ENCODE measurements at places on chromosomes 11 and 22.

DNA sequence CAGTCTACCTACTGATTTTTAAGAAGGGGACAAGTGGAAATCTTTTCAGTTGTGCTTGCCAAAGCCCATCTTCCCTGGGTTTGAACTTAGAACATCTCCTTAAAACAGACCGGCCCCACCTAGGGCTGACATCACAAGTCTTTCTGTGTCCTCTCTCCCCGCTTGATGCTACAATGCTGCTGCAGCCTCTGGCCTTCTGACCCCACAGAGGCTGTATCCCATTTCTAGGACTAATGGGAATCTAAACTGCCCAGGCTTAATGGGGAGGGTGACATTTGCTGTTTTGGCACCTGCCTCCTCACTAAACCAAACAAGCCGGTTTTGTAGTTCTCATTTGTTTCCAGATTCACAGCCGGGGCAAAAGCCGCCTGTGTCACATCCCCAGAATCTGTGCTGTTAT is 121.3 kb upstream of the CADM1 start:
- no peak for DNase-seq

DNA sequence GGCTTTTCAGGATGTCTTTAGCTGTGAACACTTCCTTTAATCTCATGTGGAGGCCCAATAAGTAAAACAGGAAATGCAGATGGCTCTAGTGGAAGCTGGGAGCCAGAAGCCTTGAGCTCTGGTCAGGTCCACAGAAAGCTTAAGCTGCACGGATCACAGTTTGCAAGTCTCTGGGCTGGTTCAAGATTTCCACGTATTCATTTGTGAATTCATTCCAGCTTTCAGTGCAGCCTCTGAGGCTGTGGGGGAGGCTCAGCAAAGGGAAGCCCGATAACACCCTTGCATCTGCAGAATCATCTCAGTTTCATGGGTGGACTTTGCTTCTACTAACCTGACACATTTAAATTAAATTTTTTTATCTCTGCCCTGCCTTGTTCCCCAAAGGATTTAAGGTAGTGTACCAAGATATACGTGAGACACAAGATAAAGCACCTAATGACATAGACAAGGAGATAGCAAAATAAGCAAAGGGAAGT is 65.6 kb downstream of the ISX start:
- DNase-seq, result no peak

DNA sequence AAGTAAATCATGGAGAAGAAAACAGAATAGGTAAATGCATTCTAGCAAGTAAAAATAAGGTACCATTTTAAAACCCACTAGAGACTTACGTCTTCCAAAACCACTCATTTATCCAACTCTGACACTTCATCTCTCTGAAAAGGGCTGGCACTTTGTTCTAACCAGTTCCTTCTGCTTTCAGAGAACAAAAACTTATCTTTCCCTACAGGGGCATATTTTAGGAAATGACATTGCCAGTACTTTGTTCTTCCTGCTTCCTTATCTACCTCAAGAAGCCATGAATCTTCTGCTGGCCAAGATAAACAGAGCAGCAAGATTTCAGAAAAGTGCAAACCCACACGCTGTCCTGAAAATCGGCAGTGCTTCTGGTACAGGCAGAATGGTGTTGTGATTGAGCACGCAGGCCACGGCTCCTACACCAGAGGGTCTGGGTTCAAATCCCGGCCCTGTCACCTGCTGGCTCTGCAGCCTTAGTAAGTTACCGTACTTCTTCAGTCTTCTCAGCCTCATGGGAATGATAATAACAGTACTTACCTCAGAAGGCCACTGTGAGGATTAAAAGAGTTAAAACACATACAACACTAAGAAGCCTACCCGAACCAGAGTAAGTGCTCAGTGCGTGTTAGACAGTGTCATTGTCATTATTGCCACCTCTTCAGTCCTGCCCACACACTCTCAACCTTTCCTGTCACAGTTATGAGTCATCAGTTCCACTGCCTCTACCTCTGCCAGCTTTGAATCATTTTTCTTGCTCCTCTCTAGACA is 11.0 kb downstream of the MPZL3 start:
- DNase-seq, result peak; percentile 17

DNA sequence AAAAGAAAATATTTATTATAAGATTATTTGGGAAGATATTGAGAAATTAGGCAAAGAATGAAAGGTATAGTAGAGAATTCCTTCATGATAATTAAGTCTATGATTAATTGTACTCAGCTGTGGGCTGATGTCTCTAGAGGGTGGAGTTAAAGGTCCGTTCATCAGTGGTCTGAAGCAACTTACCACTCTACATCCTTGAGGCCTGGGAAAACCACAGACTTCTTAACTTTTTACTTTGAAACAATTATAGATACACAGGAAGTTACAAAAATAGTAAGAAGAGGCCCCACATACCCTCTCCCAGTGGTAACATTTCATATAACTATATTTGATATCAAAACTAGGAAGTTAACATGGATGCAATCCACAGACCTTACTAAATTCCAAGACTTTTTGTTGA is 167.0 kb upstream of the NECTIN1 start:
- DNase-seq, result no peak

DNA sequence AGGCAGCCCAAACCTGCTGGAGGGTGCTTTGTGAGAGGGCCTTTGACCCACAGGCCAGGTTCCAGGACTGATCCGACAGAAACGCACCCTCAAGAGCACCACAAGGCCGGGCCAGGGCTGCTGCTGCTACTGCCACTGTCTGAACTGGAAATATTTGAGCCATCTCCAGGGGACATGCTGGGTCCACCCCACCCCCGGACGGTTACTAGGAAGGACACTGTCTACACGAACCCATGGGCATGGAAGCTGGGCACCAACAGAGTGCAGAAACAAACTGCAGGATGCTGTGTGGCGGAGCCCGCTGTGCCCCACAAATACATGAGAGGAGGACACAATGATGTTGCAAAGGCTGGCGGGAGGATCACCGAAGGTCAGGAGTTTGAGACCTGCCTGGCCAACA is 283.7 kb downstream of the CTTN start:
- DNase-seq, result no peak

- DNase-seq, result no peak
These were observed 2.6 kb upstream of the UCP3 start for GRCh38 chr11:74011360-74012073.

DNA sequence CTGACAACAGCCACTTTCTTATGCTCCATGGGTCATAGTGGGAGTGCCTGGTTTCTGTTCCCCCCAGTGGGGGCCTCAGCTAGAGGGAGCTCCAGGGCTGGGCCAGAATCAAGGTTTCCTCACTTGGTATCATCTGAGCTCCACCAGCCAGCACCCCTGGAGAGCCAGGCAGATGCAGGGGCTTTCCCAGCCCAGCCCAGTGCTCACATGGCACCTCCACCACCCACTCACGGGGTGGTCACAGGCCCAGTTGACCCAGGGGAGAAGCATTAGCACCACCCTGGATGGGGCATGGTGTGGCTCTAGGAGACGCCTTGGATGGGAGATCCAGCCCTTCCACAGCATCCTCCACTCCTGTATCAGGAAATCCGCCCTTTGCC is 24.1 kb upstream of the WNT7B start:
- DNase-seq, result peak; percentile 8

DNA sequence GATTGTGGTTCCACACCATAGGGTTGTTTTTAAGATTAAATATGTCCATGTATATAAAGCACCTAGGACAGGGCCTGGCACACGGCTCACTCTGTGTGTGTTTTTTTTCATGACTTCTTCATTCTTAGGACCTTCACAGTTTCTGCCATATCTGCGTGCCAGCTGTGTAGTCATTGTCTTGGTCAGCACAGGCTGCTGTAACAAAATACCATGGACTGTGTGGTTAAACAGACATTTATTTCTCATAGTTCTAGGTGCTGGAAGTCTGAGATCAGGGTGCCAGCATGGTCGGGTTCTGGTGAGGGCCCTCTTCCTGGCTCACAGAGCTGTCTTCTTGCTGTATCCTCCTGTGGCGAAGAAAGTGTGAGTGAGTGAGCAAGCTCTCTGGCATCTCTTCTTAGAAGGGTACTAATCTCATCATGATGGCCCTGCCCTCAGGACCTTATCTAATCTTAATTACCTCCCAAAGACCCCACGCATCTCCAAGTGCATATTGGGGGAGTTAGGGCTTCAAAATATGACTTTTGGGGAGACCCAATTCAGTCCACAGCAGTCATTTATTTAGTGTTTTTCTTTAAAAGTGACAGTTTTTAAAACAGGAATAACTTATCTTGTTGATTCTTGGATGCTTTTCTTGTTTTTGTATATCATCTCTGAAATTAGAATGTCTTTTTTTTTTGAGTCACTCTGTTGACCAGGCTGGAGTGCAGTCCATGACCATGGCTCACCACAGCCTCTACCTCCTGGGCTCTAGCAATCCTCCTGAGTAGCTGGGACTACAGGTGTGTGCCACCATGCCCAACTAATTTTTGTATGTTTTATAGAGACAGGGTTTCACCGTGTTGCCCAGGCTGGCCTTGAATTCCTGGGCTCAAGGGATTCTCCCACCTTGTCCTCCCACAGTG is 70.9 kb downstream of the ZNRF3 start:
- DNase-seq, result no peak

GRCh38 chr11:62505440-62506091 is 41.0 kb downstream of the AHNAK start:
- no peak for DNase-seq

DNA sequence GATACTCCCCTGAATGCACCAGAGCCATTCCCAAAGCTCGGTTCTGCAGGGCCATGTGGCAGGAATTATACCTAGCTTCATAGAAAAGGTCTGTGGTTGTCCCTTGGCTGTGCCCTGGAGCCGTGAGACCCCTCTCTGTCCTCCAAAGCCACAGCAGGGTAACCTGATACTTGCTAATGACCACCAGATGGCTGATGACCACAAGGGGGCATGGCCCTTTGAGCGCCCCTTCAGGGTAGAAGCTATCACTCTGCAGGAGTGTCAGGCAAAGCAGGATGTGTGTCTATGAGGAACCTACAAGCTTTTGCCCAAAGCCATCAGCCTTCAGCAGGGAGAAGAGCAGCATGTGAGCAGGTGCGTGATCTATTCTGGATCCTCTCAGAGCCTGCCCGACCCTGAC is 95.3 kb downstream of the NTM start:
- DNase-seq, result no peak

- peak; percentile 33 for DNase-seq
These were observed 51.0 kb downstream of the SNX19 start for GRCh38 chr11:130865091-130865773.

DNA sequence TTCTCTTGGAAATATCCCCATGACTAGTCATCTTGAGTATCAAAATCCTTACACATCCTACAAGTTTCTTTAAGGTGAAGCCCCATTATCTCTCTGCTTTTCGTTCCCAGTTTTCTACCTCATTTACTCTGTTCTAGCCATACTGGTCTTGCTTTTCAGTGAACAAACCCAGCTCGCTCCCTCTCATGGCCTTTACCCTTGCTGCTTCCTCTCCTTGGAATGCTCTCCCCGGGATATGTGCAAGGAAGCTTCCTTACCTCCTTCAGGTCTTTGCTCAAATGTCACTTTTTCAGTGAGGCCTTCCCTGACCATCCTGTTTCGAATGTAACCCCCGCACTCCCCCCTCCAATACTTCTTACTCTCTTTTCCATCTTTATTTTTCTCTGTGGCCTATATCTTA is 331.8 kb downstream of the DYNC2H1 start:
- DNase-seq, result no peak

DNA sequence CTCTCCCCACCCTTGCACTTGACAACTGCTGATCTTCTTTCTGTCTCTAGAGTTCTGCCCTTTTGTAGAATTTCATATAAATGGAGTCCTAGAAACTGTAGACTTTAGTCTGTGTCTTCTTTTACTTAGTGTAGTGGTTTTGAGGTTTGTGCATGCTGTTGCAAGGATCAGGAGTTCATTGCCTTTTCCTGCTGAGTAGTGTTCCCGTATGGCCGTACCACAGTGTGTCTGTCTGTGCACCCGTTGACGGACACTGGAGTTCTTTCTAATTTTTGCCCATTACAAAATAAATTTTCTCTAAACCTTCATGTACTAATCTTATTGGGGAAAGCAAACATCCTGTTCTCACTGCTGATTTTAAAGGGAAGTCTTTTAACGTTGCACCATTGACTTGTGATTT is 138.1 kb downstream of the TBC1D22A start:
- DNase-seq, result no peak

GRCh38 chr11:121068787-121069186 is 32.3 kb upstream of the TECTA start:
- no peak for DNase-seq

DNA sequence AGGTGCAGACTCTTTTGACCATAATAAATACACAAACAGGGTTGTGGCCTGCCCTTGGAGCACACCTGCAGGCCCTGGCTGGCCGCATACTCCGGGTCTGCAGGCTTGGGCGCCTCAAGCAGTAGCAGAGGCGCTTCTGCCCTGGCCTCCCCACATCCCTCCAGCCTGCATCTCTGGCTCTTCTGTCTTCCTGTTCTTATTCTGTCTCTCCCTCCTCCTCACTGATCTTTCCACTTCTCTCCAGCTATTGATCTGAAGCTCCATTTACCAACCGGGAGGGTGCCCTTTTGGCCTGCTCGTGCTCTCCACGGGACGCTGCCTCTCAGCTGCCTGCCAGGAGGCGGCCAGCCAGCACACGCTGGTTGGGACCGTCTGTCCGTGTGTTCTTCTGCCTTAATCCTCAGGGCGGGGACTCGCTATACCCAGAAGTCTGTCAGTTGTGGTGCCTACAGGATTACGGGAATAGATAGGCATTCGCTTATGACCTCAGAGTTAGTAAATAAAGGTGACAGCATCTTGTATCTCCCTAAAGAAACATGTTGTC is 5.2 kb downstream of the UPB1 start:
- DNase-seq, result no peak

DNA sequence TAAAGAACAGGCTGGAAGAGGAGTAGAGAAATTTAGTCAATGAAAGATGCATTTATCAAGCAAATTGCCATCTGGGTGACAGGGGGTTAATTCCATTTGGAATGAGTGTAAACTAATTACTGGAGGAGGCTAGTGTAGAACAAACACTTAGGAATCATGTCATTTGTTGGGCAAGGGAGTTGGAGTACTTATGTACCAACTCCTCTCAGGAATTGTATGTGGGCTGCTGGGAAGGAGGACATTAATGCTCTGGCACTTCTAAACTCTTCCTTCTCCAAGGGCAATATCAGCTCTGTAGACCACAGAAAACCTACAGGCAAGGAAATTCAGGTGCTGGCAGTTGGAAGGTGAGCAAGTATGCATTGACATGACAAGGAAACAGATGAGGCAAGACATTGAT is 141.0 kb downstream of the MSANTD4 start:
- no peak for DNase-seq

DNA sequence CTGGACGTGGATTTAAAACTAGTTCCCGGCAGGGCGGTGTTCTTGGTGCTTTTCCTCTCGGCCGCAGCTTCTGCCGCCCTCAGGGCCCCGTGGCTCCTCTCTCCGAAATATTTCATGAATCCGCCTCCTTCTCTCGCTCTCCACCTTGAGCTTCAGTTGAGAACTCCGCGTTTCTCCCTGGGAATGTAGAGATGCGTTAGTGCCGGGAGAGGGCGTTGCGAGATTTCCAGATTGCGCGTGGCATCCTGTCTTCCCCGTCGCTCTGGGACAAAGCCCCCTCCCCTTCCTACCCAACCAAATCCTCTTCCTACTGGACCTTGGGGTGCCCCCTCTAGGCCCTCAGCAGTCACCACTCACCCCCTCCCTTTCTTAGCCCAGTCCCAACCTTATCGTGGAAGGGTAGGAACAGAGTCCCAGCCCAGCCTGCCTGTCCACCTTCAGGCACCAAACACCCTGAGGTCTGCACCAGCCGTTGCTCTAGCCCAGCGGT is 15.5 kb upstream of the RAC2 start:
- peak; percentile 75 for DNase-seq

All from astrocyte of the hippocampus (primary cell).